Stimulated activated CD4-positive, alpha-beta T cell treated with anti-CD3 and anti-CD28 coated beads, TNF-alpha, amount 100 ng/mL, for 4 hours (primary cell): ENCODE measurements at places on chromosomes 5 and 9.

- no peak for DNase-seq
These were observed 114.9 kb upstream of the NFIB start for GRCh38 chr9:14428781-14429230.

GRCh38 chr5:53418409-53418808 lies 62.0 kb upstream of the FST start:
- DNase-seq, result no peak

DNA sequence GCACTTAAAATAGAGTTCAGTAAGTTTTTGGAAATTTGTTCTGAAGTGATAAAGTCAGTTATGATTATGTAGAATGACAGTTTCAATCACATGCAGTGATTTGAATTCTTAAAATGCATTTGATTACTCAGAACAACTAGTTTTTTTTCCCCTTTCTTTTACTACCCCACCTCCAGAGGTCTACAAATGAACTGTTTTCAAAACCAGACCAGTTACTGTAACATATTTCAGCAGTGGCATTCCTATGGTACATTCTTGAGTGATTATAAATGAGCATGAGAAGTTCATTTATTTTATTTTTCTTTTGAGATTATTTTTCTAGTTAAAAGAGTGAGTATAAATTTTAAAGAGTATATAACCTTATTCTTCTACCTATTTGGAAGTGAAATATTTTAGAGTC lies 71.6 kb downstream of the NNT start:
- no peak for DNase-seq

DNA sequence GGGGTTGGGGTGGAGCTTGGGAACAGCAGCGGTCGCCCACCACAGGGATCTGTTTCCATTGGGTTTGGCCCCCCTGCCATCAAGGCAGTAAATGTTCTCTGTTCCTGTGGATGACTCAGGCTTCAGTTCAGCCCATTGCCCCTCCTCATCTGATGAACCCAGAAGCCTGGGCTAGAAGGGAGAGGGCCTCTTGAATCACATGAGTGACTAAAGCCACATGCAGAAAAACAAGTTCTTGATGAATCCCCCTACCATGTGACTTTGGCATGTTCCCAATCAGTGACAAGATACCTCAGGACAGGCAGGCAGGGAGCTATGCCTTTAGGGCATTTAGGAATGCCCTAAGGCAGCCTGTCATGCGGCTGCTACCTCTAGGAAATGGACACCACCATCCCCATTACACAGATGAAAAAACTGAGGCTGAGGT lies 2.5 kb downstream of the SH3PXD2B start:
- no peak for DNase-seq

GRCh38 chr5:174251305-174252000 lies 205.9 kb downstream of the NSG2 start:
- DNase-seq, result no peak

DNA sequence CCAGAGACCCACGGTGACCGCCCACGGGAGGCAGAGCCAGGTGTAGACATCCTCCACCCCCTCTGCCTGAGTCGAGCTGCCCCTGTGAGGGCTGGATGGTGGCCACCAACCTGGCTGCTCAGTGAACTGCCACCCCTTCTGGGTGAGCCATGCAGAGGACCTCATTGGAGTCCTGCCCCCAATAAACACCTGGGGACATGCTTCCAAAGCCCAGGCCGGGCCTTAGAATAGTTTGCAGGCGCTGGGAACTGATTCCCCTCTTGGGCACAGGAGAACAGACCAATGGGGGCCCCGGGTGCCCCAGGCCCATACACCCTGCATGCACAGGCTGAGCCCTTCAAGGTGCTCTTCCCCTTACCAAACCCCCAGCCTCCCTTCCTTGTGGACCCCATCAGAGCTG lies 38.1 kb upstream of the GFPT2 start:
- no peak for DNase-seq

DNA sequence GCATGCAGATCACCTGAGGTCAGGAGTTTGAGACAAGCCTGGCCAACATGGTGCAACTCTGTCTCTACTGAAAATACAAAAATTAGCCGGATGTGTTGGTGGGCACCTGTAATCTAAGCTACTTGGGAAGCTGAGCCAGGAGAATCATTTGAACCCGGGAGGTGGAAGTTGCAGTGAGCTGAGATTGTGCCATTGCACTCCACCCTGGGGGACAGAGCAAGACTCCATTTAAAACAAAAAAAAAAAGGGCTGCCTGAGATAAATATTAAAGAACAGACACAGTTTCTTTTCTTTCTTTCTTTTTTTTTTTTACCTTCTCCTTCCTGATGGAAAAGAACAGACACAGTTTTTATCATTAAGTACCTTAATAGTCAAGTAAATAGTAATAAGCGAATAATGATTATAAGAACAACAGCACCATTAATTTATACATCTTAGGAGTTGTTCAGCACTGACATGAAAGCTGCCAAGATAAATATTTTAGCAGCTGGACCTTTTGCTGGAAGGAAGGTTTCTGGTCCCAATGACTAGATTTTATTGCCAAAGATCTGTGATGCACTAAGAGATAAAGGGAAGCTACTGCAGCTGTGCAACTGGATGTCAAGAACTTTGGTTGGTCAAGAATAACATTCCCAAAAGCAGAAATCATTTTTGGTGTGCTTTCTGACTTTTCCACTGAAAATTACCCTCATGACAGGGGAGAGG lies 7.0 kb downstream of the CENPP start:
- DNase-seq, result no peak

DNA sequence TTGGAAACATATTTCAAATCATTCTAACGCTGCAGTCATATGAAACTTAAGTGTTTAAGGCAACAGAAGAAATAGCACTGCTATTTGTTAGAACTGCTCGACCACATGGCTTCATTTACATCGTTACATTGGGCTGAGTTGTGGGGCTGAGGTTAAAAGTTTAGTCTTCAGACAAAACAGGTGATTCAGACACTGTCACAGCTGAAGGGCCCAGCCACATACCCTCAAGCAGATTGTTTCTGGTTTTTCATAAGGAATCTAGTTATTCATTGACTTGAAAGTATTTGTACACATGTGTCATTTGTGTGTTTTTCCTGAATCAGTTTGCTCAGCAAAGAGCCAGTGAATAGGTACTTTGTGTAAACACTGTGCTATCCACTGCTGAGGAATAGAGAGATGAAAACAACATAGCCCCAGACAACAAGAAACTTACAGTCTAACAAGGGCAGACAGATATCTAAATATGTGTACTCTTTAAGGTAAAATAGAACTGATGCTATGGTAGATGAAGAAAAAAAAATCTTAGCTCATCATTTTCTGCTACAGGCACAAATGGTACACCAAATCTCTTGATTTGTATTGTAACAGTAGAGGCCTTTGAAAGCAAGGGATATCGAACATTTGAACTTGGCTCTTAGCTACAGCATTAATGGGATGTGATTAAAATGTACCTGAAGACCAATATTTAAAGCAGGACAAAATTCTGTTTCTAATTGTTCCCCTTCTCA lies 357.6 kb upstream of the RPS23 start:
- DNase-seq, result no peak

DNA sequence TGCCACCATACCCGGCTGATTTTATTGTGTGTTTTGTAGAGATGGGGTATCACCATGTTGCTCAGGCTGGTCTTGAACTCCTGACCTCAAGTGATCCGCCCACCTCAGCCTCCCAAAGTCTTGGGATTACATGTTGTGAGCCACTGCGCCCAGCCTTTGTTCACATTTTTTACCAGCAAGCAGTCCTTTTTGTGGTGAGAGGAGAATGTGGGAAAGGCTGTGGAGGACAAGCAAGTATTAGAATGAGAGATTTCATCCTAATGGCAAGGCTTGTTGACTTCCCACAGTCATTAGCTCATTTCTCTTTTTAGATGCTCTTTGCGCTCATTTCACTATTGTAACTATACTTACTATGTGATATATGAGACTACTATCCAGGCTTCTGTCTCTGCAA lies 6.1 kb downstream of the IL31RA start:
- no peak for DNase-seq

DNA sequence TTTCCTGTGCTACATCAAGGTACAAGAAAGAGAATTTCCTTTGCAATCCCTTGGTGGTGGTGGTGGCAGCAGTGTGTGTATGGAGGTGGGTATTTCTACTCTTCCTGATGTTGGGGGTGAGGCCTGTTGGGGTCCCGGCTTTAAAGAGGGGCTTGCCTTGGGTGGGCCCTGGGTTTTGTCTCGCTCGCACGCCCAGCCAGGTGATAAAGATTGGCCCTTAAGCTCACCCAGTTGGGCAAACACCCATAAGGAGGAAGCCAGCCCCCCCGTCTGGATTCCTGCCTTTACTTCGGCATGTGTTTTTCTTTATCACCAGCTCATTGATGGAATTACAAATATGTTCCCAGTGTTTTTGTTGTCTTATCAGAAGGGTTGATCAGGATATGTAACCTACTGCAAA lies 16.0 kb upstream of the SARDH start:
- no peak for DNase-seq

DNA sequence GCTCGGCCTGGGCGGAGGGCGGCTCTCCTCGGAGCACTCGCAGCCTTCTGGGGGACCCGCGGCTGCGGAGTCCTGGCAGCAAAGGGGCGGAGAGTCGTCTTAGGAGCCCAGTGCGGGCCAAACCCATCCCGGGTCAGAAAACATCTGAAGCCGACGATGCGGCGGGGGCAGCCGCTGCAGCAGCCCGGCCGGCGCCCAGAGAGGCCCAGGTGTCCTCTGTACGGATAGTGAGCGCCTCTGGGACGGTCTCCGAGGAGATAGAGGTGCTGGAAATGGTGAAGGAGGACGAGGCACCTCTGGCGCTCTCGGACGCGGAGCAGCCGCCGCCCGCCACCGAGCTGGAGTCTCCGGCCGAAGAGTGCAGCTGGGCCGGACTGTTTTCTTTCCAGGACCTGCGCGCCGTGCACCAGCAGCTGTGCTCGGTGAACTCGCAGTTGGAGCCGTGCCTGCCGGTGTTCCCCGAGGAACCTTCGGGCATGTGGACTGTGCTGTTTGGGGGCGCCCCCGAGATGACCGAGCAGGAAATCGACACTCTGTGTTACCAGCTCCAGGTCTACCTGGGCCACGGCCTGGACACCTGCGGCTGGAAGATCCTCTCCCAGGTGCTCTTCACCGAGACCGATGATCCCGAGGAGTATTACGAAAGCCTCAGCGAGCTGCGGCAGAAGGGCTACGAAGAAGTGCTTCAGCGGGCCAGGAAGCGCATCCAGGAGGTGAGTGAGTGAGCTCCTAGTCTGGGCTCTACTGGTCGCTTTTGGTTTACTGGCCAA lies 1.2 kb downstream of the JMY start:
- DNase-seq, result peak; percentile 11

DNA sequence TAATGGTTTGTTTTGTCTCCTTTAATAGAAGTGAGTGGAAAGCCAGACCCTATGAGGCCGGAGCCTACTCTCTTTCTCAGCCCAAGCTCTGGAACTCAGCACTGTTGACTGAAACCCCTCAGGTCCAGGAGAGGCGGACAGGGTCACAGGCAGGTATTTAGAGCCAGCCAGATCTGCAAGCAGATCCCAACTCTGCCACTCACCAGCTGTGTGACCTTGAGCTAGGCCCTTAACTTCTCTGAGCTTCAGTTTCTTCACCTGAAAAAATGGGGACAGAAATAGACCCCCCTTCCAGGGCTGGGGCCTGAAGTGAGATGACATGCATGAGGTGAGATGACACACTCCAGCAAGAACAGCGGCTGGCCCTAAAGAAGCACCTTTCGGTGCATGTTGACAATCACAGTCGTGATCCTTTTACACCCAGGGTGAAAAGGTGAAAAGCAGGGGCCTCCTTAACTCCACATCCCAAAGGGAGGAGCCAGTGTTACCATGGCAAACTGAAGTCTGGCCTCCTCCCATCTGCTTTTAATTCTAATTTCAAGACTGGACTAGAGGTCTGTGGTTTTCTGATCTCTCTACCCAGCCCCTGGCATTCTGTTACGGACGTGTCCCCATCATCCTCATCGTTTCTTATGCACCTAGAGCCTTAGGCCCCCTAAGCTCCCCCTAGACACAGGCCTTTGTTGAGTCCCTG lies 27.2 kb downstream of the MORN5 start:
- DNase-seq, result no peak

- DNase-seq, result no peak
These were observed 198.2 kb downstream of the SEMA5A start for GRCh38 chr5:9347541-9348295.

DNA sequence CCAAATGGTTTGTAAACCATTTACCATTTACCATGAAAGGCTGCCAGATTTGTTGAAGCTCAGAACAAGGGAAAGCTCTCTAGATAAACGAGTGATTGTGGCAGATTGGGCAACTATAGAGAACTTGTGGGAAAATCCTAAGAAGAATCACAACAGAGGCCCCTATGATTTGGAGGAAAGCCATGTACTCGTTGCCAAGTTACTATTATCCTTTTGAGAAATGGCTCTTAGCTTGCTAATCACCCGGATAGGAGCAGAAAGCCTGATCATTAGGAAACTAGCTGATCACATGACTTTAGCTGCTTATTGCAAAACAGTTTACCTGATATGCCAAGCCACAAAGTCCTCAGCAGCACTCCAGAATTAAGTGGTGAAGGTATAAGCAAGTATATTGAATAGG lies 23.5 kb upstream of the ATG10 start:
- no peak for DNase-seq

DNA sequence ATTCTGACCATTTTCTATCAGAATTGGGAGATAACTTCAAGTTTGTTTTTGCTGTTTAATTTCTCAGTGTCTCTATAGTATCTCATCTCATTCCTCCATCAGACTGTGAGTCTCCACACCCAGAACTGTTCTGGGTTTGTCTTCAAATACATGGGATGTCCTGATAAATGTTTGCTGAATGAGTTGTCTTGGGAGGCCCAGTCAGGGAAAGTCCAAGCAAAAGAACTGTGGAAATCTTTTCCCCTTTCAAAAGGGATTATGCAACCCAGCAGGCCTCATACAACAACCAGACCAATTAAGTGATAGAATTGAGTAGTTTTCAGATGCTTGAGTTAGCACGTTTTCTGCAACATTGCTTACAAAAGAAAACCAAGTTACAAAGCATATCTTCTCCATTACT lies 324.4 kb downstream of the BRINP1 start:
- no peak for DNase-seq

- no peak for DNase-seq
These were observed 12.9 kb upstream of the EEIG1 start for GRCh38 chr9:127993721-127994120.

DNA sequence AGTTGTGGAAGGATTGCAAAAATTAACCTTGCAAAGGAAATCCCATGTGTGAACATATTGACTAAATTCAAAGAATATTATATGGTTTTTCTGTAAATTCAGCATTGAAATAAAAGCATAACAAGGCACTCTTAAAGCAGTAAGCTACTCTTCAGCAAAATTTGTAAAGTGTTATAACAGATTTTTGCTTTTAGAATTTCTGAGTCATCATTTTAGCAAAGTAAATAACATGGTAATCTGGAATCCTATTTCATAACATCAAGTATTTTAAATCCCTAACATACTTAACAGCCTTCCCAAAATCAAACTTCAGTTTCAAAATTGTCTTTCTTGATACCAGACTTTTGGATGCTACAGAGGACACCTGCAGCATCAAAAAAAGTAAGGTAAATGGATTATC lies 436.0 kb upstream of the CDH9 start:
- no peak for DNase-seq

- no peak for DNase-seq
These were observed 122.5 kb downstream of the COL23A1 start for GRCh38 chr5:178467568-178468195.

GRCh38 chr9:87383344-87384150 lies 114.1 kb upstream of the DAPK1 start:
- no peak for DNase-seq
